ENCODE measurements at places on chromosomes 7 and 10.

DNA sequence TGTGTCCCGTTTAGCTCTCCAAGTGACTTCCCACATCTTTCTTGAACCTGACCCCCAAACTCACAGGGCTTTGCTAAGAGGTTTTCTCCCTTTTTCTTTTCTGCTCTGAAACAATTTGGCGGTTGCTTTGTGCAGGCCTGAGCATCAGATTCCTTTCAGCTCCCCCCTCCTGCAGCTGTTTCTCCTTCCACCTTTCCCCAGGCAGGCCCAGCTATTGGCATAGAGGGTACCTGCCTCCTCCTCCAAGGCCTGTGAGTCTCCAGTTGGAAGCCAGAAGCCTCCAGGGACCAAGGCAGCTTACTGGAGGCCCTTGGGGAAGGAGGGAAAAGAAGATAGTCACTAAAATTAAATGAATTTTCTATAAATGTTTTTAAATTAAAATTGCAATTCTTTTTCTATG lies 7.7 kb downstream of the VAX1 start:
- no peak for DNase-seq

- no peak for DNase-seq
Measured at GRCh38 chr7:98222533-98223195, 11.4 kb downstream of the BHLHA15 start.

DNA sequence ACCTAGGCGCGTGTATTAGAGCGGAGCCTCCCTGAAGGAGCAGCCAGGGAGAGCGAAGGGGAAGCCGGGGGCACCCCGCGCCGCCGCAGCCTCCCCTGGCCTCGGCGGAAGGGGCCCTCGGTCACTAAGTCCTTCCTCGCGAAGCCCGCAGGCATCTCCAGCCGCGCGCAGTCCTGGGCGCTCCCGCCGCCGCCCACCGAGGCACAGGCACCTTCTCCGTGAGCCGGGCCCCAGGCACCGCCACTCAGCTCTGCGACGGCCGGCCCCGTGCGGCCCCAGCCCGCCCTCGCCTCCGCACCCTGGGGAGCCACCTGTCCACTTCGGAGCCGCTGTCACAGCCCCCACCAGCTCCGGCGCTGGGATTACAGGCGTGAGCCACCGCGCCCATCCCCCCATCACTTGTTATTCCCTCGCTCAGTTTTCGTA lies 80.8 kb downstream of the ZNF467 start:
- DNase-seq = no peak

DNA sequence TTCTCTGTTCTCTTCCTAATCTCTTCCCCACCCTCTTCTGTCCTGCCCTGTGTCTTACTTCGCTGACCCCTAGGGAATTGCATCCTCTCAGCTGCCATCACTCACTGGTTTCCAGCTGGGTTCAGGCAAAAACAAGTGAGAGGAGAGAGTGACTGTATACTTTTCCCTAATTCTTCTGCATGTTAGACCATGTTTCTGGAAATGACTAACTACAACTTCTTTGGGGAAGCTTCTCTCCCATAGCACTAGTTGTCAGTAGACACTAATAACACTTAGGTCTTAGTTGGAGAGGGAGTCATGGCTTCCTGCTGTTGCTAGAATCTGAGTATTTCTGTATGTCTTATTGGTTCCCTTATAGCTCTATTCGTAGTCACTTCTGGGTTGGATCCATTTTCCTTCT lies 299.0 kb upstream of the FZD1 start:
- DNase-seq = no peak

- no peak for DNase-seq
Measured at GRCh38 chr10:131788386-131788785, 112.4 kb upstream of the PPP2R2D start.

GRCh38 chr7:94266238-94266644 lies 128.5 kb upstream of the COL1A2 start:
- DNase-seq = no peak

DNA sequence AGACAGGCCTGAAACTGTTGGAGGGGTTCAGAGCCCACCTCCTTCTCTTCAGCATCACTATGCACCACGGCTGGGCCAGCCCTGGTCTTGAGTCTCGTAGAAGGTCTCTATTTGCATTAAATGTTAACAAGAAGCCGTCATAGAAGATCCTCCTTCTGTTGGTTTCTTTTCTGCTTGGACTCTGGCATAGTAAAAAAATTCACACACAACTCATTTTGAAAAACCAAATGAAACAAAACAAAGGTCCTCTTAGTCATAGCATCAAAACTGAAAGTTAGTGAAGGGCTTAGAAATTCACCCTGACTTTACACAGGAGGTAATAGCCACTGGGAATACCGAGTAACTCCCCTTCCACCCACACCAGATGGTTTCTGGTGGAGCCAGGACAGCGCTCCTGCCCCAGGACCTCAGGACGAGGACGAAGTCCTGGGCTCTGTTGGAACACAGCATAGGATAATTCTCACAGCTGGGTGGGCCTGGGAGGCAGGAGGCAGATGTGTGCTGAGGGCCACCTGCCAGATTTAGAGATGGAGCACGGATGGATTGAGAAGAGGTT lies 248.4 kb upstream of the KLF6 start:
- no peak for DNase-seq

DNA sequence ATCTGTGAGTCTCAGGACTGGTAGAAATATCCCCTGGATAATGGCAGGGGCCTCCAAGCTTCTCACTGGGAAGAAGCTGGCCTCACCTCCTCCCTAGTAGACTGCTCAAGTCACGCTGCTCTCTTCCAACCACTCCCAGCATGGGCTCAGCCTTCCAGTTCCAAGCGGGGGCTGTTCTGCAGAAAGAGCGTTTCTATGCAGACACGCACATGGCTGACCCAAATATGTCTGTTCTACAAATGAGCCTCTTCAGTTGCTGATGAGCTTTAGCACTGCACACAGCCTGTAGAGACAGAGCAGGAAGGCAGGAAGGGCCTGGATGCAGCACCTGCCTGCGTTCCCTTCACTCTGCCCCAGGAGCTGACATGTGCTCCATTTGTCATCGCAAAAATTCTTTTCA lies 523.9 kb upstream of the MGMT start:
- no peak for DNase-seq

- DNase-seq = no peak
Measured at GRCh38 chr7:77184463-77184862, 15.2 kb downstream of the FGL2 start.

DNA sequence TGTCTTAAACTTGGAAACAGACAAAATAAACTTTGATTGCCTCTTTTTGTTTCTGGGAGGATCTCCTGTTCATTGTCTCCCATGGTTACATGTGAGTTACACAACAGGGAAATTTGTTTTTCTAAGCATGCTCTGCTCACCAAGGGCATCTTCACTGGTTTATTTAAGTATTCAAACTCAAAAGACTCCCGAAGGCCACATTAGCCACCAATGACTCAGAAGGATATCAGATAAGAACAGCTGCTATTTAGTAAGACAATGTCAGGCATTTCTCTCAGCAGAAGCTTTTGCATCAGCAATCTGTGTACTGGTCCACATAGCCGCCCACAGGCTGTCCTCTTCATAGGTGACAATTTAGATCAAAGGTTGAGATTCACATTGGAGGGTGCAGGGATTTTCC lies 19.3 kb downstream of the OR6B1 start:
- DNase-seq = no peak

Measured in hindlimb muscle (tissue), 1 donor.